HS-27A (cell line): ENCODE measurements at places on chromosomes 5 and 9.

- DNase-seq = no peak
These were observed 65.8 kb downstream of the NDUFAF2 start for GRCh38 chr5:61010467-61011454.

DNA sequence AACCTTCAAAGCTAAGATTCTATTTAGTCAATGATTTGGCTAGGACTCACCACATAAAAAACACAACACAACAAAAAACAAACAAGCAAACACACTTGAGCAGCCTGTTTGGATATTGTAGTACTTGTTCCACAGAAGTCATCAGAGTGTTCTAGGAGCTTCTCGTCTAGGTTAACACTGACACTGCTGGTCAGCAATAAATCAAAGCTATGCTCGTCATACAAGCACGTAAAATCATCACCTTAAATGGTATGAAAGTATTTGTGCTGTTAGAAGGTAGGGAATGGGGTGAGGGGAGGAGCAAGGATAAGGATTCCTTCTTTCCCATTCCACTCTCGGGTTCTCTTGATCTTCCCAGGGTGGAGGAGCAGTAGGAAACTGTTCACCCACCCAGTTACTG, 88.0 kb downstream of the ARL15 start:
- DNase-seq = no peak

GRCh38 chr9:81377320-81377719, 312.0 kb downstream of the TLE1 start:
- no peak for DNase-seq

DNA sequence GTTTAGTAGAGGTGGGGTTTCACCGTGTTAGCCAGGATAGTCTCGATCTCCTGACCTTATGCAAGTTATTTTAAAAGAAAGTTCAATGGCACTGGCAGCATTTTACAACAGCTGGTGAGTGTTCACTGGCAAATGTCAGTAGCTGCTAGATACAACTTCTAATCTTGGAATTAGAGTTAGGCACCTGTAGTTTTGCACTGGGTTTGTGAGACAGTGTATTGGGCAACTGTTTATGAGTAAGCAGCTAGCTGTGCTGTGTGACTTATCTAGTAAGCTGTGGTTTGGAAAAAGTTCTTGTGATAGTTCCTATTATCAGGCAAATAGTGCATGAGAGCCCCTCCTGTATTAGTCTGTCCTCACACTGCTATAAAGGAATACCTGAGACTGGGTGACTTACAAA, 61.5 kb downstream of the UBE2QL1 start:
- no peak for DNase-seq

DNA sequence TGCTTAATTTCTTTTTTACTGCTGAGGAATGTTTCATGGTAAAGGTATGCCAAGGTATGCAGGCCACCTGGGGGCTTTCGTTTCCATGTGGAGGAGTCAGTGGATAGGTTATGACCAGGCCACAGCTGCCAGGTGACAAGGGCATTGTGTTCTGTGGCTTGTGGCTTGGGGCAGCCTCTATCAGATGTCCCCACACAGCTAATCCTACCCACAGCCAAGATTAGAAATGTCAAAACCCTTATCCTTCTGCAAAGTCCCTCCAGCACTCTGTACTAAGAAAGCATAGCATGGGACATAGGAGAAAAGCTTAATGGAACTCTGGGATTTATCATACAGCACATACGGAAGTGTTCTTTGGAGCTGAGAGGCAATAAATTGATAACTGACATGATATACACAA, 171.2 kb upstream of the S1PR3 start:
- no peak for DNase-seq

GRCh38 chr5:127084656-127085055, 11.4 kb upstream of the C5orf63 start:
- no peak for DNase-seq

DNA sequence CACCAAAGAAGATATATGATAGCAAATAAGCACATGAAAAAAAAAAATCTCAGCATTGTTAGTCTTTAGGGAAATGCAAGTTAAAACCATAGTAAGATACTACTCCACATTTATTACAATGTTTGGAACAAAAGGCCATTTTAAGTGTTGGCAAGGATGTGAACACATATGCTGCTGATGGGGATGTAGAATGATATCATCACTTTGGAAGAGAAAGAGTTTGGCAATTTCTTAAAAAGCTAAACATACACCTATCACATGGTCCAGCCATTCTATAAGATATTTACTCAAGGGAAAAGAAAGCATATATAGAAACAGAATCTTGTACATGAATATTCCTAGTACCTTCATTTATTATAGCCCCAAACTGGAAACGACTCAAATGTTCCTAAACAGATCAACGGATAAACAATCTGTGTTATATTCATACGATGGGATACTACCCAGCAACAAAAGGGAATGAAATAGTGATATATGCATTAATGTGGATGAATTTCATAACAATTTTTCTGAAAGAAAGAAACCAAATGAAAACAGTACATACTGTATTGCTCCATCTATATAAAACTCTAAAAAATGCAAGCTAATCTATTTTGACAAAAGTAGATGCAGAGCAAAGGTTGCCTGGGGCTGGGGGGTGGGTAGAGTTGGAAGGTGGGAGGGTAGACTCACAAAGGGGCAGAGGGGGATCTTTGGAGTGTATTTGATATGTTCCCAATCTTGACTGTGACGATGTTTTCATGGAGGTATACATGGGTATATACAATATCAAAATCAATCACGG, 45.7 kb upstream of the SMAD5 start:
- no peak for DNase-seq

DNA sequence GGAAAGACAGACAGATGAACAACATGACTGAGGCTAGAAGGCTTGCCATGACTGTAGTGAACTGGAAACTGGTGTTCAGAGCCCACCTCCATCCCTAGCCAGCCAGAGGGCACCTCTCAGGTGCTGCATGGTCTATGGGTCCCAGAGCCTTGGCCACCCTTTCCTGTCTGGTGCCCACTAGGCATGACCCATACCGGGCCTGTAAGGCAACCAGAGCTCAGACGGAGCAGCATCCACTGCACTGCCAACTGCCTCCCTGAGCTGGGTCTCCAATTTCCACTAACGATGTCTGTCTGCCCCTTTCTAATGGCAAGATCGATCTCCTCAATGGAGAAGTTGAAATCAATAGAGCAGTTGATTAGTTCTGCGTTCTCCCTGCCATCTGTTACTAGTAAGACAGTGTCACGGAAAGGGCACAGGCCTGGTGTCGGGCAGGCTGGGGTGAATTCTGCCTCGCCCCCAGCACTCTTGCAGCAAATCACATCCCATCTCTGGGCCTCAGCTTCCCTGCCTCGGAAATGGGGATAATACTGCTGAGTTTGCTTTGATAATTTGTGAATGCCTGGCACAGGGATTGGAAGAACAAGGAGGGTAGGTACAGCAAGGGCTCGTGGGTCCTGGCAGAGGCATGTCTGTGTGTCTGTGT, 172.3 kb upstream of the MVB12B start:
- DNase-seq = no peak

GRCh38 chr5:126954981-126955380, 75.4 kb downstream of the MARCHF3 start:
- DNase-seq = no peak
